ENCODE measurements at places on chromosomes 16 and 17. TPM values are rescaled to one million over a fixed set of nuclear protein-coding genes. Genes with fewer than 3 reads are reported as not detected.

Gene DBNDD1
- total RNA-seq = 60.1 TPM

Gene MYH2
- not detected for total RNA-seq

Gene LYRM1
- 28.8 TPM for total RNA-seq

Gene WFIKKN2
- 0.03 TPM for total RNA-seq

Gene PROCA1
- total RNA-seq = 2.2 TPM

Gene PDP2
- 5.4 TPM for total RNA-seq

Gene KCNG4
- total RNA-seq = not detected

Gene LITAFD
- total RNA-seq = not detected

Gene BAHCC1
- total RNA-seq = 18.2 TPM

Gene WFIKKN1
- total RNA-seq = 0.16 TPM

Gene DOC2B
- total RNA-seq = 0.79 TPM

Gene FAHD1
- 46.9 TPM for total RNA-seq

Gene RAB26
- 1.8 TPM for total RNA-seq

Gene RABEP1
- 44.1 TPM for total RNA-seq

Gene CA4
- not detected for total RNA-seq

Gene IKZF3
- total RNA-seq = not detected

Gene CMTM2
- total RNA-seq = not detected

Gene ZSCAN10
- not detected for total RNA-seq

Gene AMDHD2
- total RNA-seq = 22.8 TPM

Gene XAF1
- total RNA-seq = not detected

Gene KRT25
- total RNA-seq = not detected

Gene SHCBP1
- 37.2 TPM for total RNA-seq

Gene DNAH3
- total RNA-seq = 0.14 TPM

Gene KRTAP4-3
- not detected for total RNA-seq

Gene JUP
- total RNA-seq = 119 TPM

Gene C17orf107
- total RNA-seq = 0.30 TPM

Gene ACSM3
- total RNA-seq = 4.5 TPM

Gene KRT32
- 0.06 TPM for total RNA-seq

Gene NACA2
- 0.10 TPM for total RNA-seq

Gene PRRT2
- total RNA-seq = 0.26 TPM

Gene ITGAE
- total RNA-seq = 88.2 TPM

Gene DYNLL2
- 22.9 TPM for total RNA-seq

Gene KIF18B
- 37.2 TPM for total RNA-seq

Measured in A549 treated with CpdA at 1 μM for 4 hours (cell line).